Activated CD8-positive, alpha-beta memory T cell treated with anti-CD3 and anti-CD28 coated beads, Interleukin-2, amount 10 ng/mL, durations not matched to agents 7 days and 5 days (primary cell): ENCODE measurements at places on chromosomes 5 and 9. TPM values are rescaled to one million over a fixed set of nuclear protein-coding genes. Genes with fewer than 3 reads are reported as not detected.

- H3K4me1 ChIP-seq = no peaks in the 10 kb centered on the region
- H3K27me3 ChIP-seq = peaks cover 15% of the 10 kb centered on the region
- H3K36me3 ChIP-seq = no peaks in the 10 kb centered on the region
- no peak overlapping the region for H3K4me3 ChIP-seq
- H3K27ac ChIP-seq = no peak overlapping the region
- DNase-seq = no peak
These were observed 12.0 kb upstream of the OLFM1 start for GRCh38 chr9:135075234-135076142.

- H3K4me1 ChIP-seq = no peaks in the 10 kb centered on the region
- H3K4me3 ChIP-seq = no peak overlapping the region
- no peak overlapping the region for H3K27ac ChIP-seq
These were observed 175.3 kb upstream of the KLF9 start for GRCh38 chr9:70589571-70590314.

DNA sequence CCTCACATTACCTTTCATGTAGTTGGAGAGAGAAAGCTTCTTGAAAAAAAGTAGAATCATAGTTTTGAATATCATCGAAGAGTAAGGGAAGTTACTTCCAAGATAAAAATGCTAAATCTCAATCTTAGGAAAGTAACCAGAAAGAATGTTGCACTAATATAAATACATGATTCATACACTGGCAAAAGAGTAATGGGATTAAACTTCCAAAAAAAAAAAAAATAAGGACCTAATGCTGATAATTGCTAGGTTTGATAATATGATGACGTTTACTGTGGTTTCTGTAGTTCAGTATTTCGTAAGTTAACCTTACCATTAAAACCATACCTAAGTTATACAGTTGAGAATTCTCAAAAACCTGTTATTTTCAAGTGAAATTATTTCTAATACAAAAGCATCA is 573.8 kb upstream of the CDH9 start:
- H3K36me3 ChIP-seq = no peaks in the 10 kb centered on the region
- H3K27ac ChIP-seq = no peak overlapping the region
- no peak for DNase-seq
- H3K4me1 ChIP-seq = no peaks in the 10 kb centered on the region
- no peaks in the 10 kb centered on the region for H3K27me3 ChIP-seq
- H3K4me3 ChIP-seq = no peak overlapping the region

DNA sequence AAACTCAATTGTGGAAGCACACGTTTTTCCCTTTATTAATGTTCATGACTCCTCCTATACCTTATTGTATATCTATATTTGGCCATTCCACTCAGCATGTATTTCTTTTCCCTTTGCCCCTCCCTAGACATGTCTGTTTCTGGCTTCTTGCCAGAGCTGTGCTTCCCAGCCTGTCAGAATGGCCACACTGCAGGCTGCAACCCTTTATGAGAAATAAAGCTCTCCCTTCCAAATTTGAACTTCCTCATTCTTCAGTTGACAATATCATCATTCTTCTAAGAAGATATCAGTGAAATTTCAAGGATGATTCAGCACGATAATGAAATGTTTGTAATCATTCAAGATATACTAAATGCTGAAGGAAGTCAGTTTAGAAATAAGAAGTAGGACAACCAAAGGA is 107.6 kb upstream of the PRSS3 start:
- H3K4me3 ChIP-seq = no peak overlapping the region
- no peaks in the 10 kb centered on the region for H3K36me3 ChIP-seq
- H3K27me3 ChIP-seq = peaks cover 44% of the 10 kb centered on the region

- H3K27me3 ChIP-seq = peaks cover 10% of the 10 kb centered on the region
- peak overlapping the region; percentile 87 for H3K27ac ChIP-seq
These were observed 2.2 kb upstream of the GNPDA1 start for GRCh38 chr5:142014911-142015584.

DNA sequence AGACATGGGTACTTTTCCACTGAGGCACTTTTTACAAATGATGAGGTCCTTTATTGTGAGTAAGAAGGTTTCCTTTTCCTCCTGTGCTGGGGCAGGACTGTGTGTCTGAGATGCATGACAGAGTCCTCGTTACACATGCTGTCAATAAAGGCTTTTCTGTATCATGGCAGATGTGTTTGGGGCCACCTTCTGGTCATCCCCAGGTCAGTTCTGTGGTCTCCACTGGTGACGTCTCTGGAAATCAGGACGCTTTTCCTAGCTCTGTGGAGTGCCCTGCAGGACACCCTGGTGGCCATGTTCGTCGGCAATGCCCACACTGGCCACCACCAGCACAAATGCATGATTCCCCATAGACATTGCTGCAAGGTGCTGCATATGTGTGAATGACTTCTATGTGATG is 2.8 kb downstream of the CMBL start:
- H3K36me3 ChIP-seq = no peaks in the 10 kb centered on the region
- DNase-seq = no peak
- H3K4me1 ChIP-seq = peaks cover 10% of the 10 kb centered on the region
- peaks cover 41% of the 10 kb centered on the region for H3K27me3 ChIP-seq
- no peak overlapping the region for H3K4me3 ChIP-seq

DNA sequence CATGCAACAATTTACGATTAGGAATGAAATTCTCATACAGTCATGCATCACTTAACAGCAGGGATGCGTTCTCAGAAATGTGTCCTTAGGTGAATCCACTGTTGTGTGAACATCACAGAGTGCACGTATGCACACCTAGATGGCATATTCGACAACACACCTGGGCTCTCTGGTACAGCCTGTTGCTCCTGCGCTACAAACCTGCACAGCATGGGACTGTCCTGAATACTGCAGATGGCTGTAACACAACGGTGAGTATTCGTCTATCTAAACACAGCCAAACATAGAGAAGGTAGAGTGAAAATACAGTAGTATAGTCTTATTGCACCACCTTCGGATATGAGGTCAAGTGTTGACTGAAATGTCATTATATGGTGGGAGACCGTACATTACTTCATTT is 44.0 kb upstream of the LCP2 start:
- no peak overlapping the region for H3K27ac ChIP-seq
- peaks cover 8% of the 10 kb centered on the region for H3K27me3 ChIP-seq
- H3K4me1 ChIP-seq = peaks cover 31% of the 10 kb centered on the region
- no peak for DNase-seq
- H3K4me3 ChIP-seq = no peak overlapping the region

GRCh38 chr9:82108474-82108873 is 119.9 kb downstream of the SPATA31D1 start:
- DNase-seq = no peak
- no peaks in the 10 kb centered on the region for H3K4me1 ChIP-seq
- no peak overlapping the region for H3K4me3 ChIP-seq
- H3K27me3 ChIP-seq = no peaks in the 10 kb centered on the region
- no peaks in the 10 kb centered on the region for H3K36me3 ChIP-seq
- no peak overlapping the region for H3K27ac ChIP-seq

- no peaks in the 10 kb centered on the region for H3K36me3 ChIP-seq
- no peak overlapping the region for H3K4me3 ChIP-seq
- H3K27ac ChIP-seq = no peak overlapping the region
- no peak for DNase-seq
- H3K27me3 ChIP-seq = no peaks in the 10 kb centered on the region
These were observed 824.4 kb upstream of the TYRP1 start for GRCh38 chr9:11868795-11869194.

- peaks cover 9% of the 10 kb centered on the region for H3K27me3 ChIP-seq
- no peak overlapping the region for H3K4me3 ChIP-seq
- no peak for DNase-seq
- no peaks in the 10 kb centered on the region for H3K36me3 ChIP-seq
- no peak overlapping the region for H3K27ac ChIP-seq
- no peaks in the 10 kb centered on the region for H3K4me1 ChIP-seq
These were observed 148.3 kb upstream of the RUSC2 start for GRCh38 chr9:35341585-35341984.

GRCh38 chr9:36113999-36114398 is 22.5 kb upstream of the GLIPR2 start:
- peaks cover 2% of the 10 kb centered on the region for H3K36me3 ChIP-seq
- no peaks in the 10 kb centered on the region for H3K4me1 ChIP-seq
- H3K27ac ChIP-seq = no peak overlapping the region
- H3K27me3 ChIP-seq = no peaks in the 10 kb centered on the region
- H3K4me3 ChIP-seq = no peak overlapping the region
- no peak for DNase-seq

- H3K4me3 ChIP-seq = no peak overlapping the region
- DNase-seq = no peak
- H3K4me1 ChIP-seq = peaks cover 41% of the 10 kb centered on the region
These were observed 149.0 kb downstream of the INSYN2B start for GRCh38 chr5:169831331-169831730.

DNA sequence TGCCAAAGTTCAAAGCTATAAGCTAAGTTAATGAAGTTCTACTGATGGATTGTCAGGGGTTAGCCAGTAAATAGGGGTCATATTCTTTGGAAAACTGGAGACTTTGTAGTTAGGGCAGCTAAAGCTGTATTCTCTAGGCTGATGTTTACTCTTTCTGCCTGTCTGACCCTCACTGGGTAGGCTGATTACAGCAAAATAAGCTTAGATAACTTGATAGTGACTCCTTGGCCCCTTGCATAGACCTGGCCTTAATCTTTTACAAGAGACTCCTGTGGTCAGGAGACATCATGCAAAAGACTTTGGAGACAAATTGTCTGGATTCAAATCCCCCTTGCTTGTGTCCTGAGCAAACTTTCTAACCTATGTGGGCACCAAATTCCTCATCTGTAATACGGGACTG is 314.4 kb upstream of the MSX2 start:
- H3K4me1 ChIP-seq = no peaks in the 10 kb centered on the region
- H3K4me3 ChIP-seq = no peak overlapping the region
- DNase-seq = no peak
- H3K27me3 ChIP-seq = no peaks in the 10 kb centered on the region
- H3K36me3 ChIP-seq = no peaks in the 10 kb centered on the region

FNIP1 gene
- total RNA-seq = 30.3 TPM

FBXW2 gene
- total RNA-seq = 88.3 TPM

ACSL6 gene
- total RNA-seq = 7.0 TPM

PCYOX1L gene
- 26.7 TPM for total RNA-seq

ITGA2 gene
- 17.6 TPM for total RNA-seq

ATP6V1G1 gene
- total RNA-seq = 62.4 TPM

SEMA6A gene
- 0.40 TPM for total RNA-seq

TIFAB gene
- total RNA-seq = not detected

INSL4 gene
- not detected for total RNA-seq

BNC2 gene
- total RNA-seq = not detected
